ENCODE measurements at places on chromosomes 7 and 10. TPM values are rescaled to one million over a fixed set of nuclear protein-coding genes. Genes with fewer than 3 reads are reported as not detected.

Gene ANK3
- total RNA-seq: 84.9 TPM

Gene DRGX
- 65.2 TPM for total RNA-seq

Gene ZNF239
- 4.1 TPM for total RNA-seq

Gene WDFY4
- not detected for total RNA-seq

Gene TSPAN15
- 49.8 TPM for total RNA-seq

Gene AKR1C3
- 0.49 TPM for total RNA-seq

Gene OIT3
- total RNA-seq: not detected

Gene EPHB4
- 21.5 TPM for total RNA-seq
